ENCODE measurements at places on chromosomes 7 and 10. TPM values are rescaled to one million over a fixed set of nuclear protein-coding genes. Genes with fewer than 3 reads are reported as not detected.

Gene FBXO24
- polyA plus RNA-seq: not detected

Gene ENKUR
- polyA plus RNA-seq: 1.4 TPM

Gene MSANTD7
- polyA plus RNA-seq: 13.6 TPM

Gene ING3
- polyA plus RNA-seq: 31.4 TPM

Gene INSYN2A
- polyA plus RNA-seq: not detected

Gene NODAL
- not detected for polyA plus RNA-seq

Gene NOS3
- 4.9 TPM for polyA plus RNA-seq

Gene VWDE
- not detected for polyA plus RNA-seq

Gene CHRM2
- not detected for polyA plus RNA-seq

Gene DNAH11
- polyA plus RNA-seq: not detected

Gene VPS41
- 52.2 TPM for polyA plus RNA-seq

Gene ACHE
- polyA plus RNA-seq: not detected

Gene ZNF467
- not detected for polyA plus RNA-seq

Gene PITRM1
- polyA plus RNA-seq: 52.5 TPM

Gene GPR158
- not detected for polyA plus RNA-seq

Gene MYL7
- not detected for polyA plus RNA-seq
